ENCODE measurements at places on chromosomes 3 and 15.

DNA sequence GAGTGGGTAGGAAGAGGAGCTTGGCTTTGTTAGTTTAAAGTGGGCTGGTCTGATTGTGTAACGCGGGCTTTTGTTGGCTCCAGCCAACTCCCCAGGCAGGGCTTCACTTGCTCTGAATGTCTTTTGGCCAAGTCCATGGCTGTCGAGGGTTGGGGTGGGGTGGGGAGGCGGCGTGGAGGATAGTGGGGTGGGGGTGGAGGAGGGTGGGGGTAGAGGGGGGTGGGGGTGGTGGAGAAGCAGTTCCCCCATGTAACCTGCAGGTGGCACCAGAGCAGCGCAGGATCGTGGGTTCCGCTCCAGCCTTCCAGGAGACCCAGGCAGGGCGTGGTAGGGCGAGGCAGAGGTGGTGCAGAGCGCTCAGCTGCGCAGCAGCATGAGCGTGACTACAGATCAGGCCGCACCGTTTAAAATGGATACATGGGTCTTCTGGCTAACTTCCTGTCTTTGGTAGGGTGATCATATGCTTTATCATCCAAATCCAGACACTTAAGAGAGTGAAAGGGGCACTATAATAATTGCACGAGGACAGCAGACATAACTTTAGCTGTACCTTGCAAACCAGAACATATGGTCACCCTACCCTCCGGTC lies 28.3 kb downstream of the GOLGA6A start:
- DNase-seq: no peak

- DNase-seq: no peak
These were observed 27.9 kb upstream of the RTP1 start for GRCh38 chr3:187169231-187169960.

- DNase-seq: no peak
These were observed 309.6 kb upstream of the TLE3 start for GRCh38 chr15:70407336-70407670.

DNA sequence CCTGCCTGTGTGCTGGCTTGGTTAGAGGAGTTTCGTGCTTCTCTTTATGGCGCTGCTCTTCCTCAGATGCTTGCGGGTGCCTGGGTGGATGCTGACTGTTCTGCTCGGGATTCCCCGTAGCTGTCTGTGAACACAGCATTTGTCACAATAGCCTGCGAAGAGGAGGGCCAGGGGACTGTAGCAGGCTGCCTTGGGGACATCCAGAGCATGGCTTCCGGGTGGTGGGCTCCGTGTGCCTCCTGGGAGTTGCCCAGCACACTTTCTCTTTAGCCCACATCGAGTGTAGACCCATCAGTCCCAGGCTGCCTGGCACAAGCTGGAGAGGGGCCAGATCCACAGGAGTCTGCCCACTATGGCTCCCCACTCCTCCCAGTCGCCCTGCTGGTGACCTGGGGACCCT lies 22.4 kb downstream of the LRRK1 start:
- no peak for DNase-seq

GRCh38 chr3:30924763-30925162 lies 30.3 kb upstream of the GADL1 start:
- DNase-seq: no peak

GRCh38 chr3:72515941-72516340 lies 332.3 kb downstream of the SHQ1 start:
- no peak for DNase-seq

DNA sequence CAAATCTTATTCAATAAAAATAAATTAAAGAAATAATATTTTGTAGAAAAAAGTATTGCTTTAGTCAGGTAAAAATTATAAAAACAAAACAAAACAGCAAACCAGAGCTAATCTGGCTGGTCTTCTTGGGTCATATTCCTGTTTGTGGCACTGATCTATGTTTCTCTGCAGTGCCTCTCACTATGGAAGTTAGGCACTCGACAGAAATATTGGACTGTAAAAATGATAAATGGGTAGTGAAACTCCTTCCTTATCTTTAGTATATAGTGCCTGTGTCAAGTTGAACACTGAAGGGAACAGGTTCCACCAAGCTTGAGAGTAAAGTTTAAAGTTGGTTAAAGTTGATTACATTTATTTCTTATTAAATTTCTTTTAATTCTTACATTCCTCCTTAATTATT lies 1195.6 kb upstream of the GBE1 start:
- no peak for DNase-seq

DNA sequence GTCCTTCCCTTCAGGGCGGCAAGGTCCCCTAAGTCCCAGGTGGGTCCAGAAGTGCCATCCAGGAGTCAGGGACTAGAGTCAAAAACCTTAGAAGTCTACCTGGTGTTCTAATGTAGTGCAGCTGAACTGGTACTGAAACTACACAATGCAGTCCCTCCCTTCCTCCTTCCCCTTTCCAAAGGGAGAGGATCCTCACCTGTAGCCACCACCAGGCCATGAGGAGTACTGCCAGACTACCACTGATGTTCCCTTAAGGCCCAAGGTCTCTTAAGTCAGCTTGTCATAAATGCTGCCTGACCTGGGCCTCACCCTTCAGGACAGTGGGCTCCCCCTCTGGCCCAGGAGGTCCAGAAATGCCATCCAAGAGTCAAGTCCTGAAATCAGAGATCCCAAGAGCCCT lies 98.9 kb downstream of the ULK4 start:
- no peak for DNase-seq

GRCh38 chr15:35646790-35647189 lies 100.8 kb upstream of the DPH6 start:
- DNase-seq: no peak

- no peak for DNase-seq
These were observed 84.8 kb upstream of the LINGO1 start for GRCh38 chr15:77717333-77717990.

GRCh38 chr3:128188326-128188725 lies 35.0 kb downstream of the EEFSEC start:
- no peak for DNase-seq

DNA sequence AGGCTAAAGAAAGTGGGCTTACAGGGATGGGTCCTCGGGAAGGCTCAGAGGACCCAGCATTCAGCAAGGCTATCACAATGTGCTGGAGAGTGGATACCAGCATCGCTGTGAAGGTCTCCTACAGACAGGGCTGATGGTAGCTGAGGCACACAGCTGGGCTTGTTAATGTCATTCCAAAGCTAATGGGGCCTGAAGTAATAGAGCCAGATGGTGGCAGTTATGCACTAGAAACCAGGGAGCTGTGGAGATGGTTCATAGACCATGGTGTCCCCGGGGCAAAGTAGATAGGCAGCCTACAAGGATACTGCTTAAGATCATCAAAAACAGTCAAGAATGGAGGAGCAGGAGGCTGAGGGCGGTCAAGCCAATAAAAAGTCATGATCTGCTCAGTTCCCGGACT lies 24.8 kb upstream of the BOC start:
- no peak for DNase-seq

DNA sequence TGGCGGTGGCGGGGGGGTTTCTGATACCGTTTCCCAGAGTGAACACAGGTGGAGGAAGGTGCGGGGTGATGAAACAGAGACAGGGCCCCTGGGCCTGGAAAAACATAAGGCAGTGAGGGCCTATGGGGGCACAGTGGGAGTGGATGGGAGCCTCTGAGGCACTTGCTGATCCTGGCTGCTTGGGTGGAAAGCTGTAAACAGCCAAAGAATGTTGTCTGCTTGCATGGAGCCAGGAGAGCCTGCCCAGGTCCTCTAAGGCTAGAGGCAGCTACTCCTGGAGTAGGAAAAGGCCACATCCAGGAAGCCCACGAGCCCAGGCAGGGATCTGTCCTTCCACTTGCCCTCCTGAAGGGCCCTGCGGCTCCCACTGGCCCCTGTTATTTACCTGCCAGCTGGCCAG lies 2.9 kb upstream of the SEMA3B start:
- no peak for DNase-seq

DNA sequence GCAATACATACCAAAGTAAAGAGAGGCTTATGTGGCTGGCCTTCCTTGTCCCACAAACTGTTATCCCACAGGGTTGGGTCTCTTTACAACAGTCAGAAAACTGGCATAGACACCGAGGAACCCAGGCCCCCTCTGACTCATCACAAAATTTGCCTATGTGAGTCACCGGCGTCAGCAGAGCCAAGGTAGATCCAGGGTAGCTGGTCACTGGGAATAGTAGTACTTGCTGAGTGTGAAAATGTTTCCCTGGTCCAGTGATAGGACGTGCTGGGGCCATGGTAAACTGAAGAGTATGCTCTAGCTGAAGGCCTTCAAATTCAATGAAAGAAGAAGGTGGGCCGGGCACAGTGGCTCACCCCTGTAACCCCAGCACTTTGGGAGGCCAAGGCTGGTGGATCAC lies 27.1 kb upstream of the SKIL start:
- no peak for DNase-seq

GRCh38 chr15:77327168-77327567 lies 92.7 kb downstream of the PEAK1 start:
- DNase-seq: no peak

DNA sequence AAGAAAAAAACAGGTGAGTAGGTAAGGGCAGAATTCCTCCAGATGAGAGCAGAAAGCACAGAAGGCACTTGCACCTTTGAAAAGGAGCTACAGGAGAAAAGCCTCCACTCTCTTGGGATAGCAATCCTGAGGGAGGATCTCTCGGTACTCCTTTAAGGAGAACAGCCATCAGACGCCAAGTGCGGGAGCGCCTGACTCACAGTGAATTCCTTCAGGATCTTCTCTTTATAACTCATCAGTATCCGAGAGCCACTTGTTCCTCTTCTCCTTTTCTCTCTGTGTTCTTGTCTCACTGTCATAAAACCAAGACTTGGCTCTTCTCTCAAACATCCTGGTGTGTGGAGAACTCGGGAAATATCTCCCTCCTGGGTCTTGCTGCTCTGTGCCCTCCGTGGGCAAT lies 10.1 kb upstream of the GOLGA8J start:
- no peak for DNase-seq

DNA sequence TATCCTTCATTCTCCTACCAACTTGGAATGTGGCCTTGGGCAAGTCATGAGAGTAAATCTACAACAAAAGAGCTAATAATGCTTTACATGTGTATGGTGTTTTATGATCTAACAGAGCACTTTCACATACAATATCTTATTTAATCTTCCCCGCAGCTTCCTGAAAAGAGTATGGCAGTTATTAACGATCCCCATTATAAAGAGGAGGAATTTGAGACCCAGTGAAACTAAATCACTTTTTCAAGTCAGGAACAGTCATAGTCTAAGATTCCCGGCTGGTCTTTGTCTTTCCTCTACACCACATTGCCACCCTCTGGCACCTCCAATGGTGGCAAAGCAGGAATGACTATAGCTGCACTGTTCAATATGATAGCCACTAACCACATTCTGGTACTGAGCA lies 69.7 kb upstream of the CMSS1 start:
- DNase-seq: no peak

DNA sequence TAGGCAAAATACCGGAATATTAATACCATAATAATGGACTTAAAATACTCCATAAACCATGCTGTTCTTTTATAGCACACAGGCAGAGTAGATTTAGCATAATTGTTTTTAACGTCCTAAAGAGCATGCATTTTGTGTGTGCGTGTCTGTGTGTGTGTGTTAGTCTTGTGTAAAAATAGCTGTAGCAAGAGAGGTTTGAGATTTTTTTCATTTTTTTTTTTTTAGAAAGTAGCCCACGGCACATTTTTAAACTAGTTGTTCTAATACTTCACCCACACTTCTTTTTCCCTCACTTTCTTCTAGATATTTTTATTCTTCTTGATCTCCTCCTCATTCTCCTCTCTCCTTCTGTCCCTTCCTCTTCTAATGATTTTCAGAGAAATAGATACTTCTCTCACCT lies 7.5 kb upstream of the ST3GAL6 start:
- no peak for DNase-seq

GRCh38 chr3:48270306-48270705 lies 29.4 kb downstream of the ZNF589 start:
- no peak for DNase-seq

DNA sequence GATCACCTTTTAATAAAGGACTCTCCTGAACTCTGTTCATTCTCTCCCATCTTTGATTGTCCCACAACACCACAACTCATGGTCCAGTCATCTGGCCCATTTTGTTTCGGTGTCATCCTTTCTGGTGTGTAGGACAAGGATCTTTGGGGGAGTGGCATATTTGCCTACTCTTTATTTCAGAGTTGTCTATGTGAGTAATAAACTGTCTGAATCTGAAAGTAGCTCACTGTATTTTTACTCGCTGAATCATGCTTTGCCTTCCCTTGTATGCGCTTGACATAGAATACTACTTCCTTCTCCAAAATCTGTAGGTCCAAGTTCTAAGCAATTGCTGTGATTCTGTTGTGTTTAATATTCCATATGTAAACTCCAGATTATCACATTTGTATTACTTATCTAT lies 29.9 kb upstream of the NOX5 start:
- DNase-seq: no peak

DNA sequence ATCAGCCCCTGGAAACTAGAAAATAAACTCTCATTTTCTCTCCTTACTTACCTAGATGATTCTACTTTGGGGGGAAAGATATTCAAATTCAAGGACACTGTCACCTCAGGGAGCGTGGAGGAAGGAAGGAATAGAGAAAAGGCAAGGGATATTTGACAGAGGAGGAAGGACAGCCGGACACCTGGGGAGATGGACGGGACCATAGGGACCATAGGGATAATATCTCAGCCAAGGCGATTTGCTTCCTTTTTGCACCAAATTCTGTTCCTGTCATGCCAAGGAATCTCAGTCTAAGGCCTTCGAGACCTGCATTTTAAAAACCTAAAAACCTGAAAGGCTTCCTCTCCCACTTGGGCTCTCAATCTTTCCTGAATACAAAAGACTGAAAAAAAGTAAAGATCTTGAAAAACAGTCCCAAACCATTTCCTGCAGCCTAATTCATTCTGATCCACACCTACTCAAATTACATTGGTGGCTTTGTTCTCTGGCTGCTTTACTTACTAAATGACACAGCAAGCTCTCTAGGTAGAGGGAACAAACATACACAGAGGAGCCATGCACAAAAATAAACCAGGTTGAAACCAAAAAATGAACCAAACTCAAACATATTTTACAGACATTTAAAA lies 73.9 kb upstream of the SLC24A5 start:
- DNase-seq: no peak

- no peak for DNase-seq
These were observed 2.0 kb downstream of the AP2M1 start for GRCh38 chr3:184176377-184177330.

GRCh38 chr3:130619196-130619595 lies 102.2 kb downstream of the COL6A6 start:
- no peak for DNase-seq

GRCh38 chr15:92812271-92812670 lies 87.9 kb upstream of the CHD2 start:
- DNase-seq: no peak
